ENCODE measurements at places on chromosomes 3 and 15.

DNA sequence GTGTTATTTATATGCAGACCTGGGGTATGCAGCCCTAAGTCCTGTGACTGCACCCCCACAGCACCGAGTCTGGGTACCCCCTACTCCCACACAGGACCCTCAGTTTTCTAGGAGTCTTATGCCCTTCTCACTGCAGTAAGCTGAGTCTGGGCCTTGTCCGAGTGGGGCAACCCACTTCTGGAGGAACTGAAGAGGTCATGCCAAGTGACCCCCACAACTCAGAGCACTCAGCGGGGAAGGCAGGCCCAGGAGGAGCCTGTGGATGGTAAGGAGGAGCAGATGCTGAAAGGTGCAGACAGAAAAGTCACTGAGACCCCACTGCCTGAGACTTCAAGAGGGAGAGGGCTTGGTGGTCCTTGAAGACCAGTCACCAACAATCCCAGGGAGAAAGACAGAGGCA, 56.1 kb upstream of the FGD5 start:
- no peak for DNase-seq

- DNase-seq, result no peak
Observed at GRCh38 chr3:82308755-82309154, 547.3 kb upstream of the GBE1 start.

GRCh38 chr3:38646630-38647029, 2.9 kb downstream of the SCN5A start:
- no peak for DNase-seq

GRCh38 chr3:172057059-172057458, 17.7 kb downstream of the FNDC3B start:
- no peak for DNase-seq

DNA sequence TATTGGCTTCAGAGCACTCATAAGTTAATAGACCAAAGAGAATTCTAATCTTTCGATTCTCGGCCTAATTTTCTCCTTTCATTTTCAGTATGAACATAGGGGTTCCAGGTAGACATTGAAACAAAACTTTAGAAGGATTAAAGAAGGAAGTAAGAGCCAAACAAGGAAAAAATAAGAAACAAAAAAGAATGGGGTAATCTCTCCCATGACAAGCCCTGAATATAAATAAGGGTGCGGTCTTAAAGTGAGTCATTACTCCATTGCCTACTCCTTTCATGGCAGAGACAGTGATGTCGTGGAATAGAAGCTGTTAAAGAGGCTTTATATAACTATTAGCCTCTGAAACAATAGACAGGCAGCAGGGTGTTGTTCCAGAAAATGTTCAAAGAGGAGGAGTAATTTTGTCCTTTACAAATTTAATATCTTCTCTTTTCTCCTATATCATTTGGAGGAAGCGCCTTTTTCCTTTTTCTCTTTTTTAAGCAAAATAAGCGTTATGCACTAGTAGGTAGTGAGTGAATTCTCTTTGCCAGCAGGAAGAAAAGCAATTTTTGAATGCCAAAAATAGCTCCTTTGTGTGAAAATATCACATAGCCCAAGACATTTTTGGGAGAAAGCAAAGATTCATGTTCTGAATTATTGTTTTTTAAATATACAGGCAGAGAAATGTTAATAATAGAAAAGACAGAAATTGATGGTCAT, 607.9 kb upstream of the KCNMB2 start:
- DNase-seq, result no peak

GRCh38 chr3:24288496-24289236, 206.0 kb downstream of the THRB start:
- DNase-seq, result no peak

GRCh38 chr15:74504418-74504817, 36.6 kb upstream of the ARID3B start:
- no peak for DNase-seq

GRCh38 chr3:66154444-66154861, 66.3 kb upstream of the SLC25A26 start:
- no peak for DNase-seq

GRCh38 chr3:54322354-54322753, 200.0 kb downstream of the CACNA2D3 start:
- no peak for DNase-seq

DNA sequence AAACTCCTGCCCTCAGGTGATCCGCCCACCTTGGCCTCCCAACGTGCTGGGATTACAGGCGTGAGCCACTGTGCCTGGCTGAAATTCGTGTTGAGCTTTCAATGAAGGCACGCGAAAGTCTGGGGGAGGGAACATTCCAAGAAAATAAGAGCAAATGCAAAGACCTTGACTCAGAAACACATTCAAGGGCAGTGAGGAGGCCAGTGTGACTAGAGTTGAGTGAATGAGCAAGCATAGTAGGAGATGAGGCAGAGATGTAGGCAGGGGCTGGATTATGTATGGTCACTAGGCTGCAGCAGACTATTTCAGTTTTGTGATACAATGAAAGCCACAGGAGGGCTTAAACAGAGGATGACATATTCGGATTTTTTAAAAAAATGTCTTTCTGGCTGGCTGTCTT, 67.0 kb downstream of the SCN11A start:
- DNase-seq, result no peak

DNA sequence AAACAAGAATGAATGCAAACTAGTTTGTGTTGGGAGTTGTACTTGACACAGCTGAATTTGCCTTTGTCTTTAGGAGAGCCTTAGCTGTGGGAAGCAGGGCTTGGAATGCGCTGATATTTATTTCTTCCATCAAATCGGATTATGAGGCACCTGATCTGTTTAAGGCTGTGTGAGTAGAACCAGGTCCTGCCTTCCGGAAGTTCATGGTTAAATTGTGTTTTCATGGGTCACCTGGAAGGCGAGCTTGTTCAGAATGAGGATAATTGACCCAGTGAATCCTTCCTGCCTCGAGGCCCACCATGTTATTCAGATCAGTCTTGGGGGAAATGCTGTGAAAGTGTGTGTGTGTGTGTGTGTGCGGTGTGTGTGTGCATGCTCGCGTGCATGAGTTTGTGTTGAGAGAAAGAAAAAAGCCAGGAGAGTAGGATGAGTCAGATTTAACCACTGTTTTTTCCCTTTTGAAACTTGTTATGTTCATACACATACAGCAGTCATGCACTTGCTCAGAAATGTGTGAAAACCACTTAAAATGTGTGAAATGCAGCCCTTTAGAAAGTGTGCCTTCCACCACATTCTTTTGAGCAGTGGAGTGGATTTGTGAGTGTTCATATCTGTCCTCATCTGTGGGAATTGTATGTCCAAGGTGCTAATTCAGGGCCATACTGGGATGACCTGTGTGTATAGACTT, 36.7 kb downstream of the SMAD3 start:
- no peak for DNase-seq

- no peak for DNase-seq
Observed at GRCh38 chr3:189588070-189588469, 43.1 kb upstream of the TP63 start.

GRCh38 chr3:82567029-82567600, 805.7 kb upstream of the GBE1 start:
- DNase-seq, result no peak

GRCh38 chr15:64571857-64572291, 111.5 kb downstream of the ZNF609 start:
- DNase-seq, result no peak

- DNase-seq, result no peak
Observed at GRCh38 chr3:14235003-14235911, 56.6 kb downstream of the LSM3 start.

DNA sequence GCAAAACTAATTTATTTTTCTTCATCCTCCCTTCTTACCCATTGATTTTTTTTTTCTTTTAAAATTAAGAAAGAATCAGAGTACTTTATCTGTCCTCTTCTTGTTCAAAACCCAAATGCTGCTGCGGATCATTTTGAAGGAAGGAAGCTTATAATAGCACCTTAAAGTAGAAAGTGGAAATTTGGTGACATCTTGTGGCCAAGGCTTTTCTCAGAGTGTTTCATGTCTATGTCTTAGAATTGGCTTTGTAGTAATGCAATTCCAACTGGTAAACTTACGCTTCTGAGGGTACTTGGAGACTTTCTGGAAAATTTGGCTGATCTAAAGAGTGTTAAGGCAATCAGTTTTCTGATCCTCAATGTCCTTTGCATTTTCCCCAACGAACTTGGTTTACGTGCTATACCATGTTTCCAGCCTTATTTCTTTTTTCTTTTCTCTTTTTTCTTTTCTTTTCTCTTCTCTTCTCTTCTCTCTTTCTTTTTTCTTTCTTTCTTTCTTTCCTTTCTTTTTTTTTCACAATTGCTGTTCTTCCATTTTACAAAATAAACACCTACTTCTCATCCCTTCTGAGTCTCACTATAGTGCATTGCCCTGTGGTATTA, 30.7 kb downstream of the C3orf38 start:
- DNase-seq, result no peak

DNA sequence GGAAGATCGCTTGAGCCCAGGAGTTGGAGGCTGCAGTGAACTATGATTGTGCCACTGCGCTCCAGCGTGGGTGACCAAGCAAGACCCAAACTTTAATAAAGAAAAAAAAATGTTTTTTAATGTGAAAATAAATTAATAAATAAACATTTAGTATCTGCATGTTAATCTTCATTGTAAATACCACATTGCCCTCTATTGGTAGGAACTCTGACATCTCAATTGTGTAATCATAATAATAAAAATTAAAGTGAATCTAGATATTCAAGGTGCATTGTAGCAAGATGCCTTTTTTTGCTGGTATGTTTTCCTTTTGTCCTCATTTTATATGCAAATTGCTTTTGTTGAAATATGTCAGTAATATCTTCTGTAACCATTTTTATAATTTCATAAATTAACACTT, 95.0 kb upstream of the LIMD1 start:
- DNase-seq, result no peak

DNA sequence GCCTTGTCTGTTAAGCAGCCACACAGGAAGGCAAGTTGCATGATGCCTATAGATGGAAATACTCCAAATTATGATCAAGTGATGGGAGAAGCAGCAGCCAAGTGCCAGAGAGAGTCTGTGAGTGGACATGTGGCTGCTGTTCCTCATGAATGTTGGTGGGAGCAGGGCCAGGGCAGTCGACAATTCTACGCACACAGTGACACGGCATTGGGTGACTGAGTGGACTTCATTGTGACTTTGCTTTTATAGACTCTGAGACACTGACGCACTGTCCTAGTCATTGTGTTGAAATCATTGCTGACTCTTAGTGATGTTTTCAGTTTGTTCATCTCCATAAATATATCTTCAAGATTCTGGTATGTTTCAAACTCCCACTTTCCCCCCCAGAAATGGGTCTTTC, 246.3 kb upstream of the SEMA6D start:
- no peak for DNase-seq

- no peak for DNase-seq
Observed at GRCh38 chr3:3189102-3189727, 9.7 kb upstream of the CRBN start.

DNA sequence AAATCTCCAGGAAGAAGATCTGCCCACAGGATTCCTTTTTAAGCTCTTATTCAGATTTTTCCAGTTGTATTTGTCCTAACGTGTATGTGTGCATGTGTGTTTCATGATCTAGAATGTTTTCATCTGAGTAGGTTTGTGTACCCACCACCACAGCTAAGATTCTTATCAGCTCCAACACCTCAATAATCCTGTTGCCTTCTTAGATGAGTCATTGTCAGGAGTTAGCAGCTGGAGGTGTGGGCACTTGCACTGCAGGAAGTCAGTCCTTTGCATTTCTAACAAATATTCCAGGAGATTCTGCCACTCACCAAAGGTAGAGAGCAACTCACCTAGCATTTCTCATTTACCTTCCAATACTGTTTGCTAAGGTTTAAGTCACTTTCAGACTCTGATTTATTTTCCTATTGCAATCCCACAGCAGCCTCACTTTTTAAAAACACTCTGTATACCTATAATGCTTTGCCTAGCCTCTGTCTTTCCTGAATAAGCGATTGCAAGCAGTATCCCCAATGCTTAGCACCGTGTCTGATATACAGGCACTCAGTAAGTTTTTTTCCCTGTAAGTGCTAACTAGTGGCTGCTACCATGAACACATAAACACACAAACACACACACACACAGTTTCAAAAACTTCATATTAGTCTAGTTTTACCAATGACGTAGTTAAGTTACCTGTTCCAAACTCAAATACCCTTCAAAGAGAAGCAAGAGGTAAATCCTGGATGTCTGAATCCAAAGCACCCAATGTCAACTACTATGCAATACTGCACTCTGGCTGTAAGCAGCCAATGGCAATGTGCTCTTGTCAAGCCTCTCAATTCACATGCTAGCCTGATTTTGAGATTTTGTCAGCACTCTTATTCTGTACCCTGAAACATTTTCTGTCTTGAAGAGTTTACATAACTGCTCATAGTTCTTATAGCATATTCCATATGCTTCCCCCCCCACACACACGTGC, 713.5 kb upstream of the LMCD1 start:
- DNase-seq, result no peak

DNA sequence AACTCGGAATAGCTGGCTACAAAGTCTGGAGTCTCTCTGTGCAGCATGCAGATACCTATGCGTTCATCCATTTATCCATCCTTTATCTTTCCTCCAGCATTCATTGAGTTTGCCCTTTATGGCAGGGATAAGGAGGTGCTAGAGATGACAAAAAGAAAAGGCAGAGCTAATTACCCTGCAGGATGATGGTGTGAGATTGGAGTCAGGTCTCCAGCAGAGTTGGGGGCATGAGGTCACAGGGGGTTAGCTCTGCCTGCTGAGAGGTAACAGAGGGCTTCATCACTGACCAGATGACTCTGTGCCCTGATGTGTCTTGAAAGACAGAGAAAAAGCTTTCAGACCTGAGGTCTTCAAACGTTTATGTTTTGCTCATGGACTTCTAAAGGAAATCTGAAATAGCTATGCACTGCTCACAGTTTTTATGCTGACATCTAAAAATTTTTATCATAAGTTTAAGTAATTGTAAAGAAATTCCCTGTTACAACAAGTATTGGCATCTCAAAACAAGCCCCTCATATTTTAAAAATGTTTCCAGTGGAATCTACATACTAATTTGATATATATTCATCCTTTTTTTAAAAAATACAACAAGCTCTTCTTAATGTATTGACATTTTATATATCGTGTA, 132.3 kb upstream of the ANKRD28 start:
- no peak for DNase-seq

- no peak for DNase-seq
Observed at GRCh38 chr15:56356616-56357015, 8.6 kb upstream of the TEX9 start.

DNA sequence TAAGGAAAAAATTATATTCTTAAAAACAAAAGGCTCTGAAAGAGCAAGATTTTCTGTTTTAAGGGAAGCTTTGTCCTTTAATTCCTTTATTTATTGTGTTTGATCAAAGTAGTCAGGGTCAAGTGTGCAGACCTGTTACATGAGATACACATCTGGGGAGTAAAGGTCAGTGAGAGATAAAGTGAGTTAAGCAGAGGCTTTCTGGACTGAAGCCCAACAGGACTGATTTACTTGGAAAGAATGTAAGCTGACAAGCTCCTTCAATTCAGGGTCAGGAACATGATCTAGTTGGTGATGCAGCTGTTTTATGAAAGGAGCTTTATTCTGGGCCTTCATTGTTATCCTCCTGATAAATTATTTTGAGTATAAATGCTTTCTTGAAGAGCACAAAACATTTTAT, 20.7 kb upstream of the OTOL1 start:
- no peak for DNase-seq

DNA sequence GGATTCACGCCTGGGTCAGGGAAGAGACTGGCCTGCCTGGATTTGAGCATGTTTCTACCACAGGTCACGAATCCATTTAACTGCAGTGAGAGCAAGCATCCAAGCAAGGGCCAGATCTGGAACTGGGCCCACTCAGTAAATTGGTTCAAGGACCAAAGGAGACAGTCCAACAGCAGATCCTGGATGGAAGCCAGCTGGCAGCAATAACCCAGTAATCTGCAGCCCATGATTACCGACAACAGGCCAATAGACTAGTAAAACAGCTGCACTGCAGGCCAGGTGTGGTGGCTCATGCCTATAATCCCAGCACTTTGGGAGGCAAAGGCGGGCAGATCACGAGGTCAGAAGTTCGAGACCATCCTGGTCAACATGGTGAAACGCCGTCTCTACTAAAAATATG, 11.8 kb downstream of the SAMD7 start:
- DNase-seq, result no peak
